ENCODE measurements at places on chromosomes 7 and 10. TPM values are rescaled to one million over a fixed set of nuclear protein-coding genes. Genes with fewer than 3 reads are reported as not detected.

DNA sequence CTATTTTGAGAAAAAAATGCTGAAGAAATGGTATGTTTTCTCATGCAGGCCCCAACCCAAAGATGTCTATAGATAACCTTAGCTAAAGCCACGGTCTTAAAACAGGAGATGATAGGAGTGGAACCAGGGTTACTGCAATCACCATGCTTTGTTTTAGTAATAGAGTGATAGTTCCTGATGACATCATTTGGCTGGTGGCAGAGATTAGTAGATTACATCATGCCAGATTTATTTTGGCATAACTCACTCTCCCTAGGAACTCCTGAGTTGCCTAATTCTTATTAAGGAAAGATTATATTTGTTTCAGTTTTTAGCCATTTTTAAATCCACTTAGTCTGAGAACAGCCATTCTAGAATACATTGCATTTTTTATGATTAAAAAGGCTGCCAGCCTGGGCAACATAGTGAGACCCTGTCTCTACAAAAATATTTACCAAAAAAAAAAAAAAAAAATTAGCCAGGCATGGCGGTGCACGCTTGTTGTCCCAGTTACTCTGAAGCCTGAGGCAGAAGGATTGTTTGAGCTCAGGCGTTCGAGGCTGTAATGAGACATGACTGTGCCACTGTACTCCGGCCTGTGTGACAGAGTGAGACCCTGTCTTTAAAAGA is 17.8 kb downstream of the ENO4 start:
- no peak for DNase-seq

DNA sequence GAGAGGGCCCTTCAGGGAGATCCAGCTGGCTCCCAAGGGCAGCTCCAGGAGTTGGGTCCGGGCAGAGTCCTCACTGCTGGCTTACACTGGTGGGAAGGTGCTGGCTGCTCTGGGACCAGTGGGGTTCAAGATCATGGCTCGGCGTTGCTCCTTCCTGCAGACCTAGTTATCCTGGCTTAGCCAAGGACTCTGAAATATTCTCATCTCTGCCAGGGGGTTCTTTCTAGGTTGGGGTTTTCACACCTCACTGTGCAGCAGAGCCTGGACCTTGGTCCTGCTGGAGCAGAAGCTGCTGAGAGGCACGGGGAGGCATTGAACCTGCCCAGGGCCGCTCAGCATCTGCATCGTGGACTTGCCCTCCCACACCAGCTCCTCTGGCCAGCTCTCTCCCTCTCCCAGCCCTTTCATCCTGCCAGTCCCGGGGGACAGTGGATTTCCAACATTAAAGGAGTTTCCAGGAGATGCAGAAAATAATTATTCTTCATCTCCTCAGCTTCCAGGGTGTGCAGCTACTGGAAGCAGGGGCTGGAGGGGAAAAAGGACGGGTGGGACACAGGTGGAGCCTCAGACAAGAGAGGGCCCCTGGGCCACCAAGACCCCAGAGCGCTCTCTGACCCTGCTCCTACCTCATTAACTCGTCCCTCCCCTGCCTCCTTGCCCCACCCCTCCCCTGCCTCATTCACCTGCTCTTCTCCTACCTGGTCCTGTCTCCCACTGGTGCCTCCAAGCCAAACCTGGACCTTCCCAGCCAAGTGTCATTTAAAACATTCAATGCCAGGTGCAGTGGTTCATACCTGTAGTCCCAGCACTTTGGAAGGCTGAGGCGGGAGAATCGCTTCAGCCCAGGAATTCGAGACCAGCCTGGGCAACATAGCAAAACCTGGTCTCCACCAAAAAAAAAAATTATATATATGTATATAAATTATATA is 42.5 kb downstream of the JAKMIP3 start:
- DNase-seq = no peak

MUC3A gene
- polyA plus RNA-seq = 0.36 TPM

DNA sequence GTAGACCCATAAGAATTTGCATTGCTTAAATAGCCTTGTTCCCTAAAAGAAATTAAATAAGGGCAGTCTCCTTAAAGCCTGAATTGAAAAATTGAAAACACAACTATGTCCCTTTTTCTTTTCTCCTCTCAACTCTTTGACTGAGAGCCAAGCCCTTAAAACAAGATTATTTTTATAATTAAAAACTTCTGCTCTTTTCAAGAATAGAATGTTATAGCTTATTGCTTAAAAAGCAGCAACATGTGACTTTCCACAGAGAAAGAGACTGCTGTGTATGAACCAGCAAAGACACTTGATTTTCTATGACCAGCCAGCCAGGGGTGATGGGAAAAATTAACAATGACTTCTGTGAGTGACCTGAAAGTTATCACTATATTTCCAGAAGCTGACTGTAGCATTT is 295.2 kb upstream of the CELF2 start:
- DNase-seq = no peak

DNA sequence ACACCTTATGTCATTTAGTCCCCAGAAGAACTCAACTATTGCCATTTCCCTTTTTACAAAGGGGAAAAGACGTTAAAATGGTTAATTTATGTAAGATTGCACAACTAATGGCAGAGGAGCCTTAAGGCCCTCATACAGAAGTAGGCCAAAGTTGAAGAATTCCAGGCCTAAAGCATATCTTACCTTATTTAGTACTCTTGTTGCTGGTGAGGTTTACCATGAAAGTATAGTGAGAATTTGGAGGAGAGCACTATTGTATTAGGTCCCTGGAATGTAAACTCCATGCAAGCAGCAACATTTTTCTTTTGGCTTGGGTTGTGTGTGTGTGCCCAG is 731 bp upstream of the CRPPA start:
- DNase-seq = no peak

DNA sequence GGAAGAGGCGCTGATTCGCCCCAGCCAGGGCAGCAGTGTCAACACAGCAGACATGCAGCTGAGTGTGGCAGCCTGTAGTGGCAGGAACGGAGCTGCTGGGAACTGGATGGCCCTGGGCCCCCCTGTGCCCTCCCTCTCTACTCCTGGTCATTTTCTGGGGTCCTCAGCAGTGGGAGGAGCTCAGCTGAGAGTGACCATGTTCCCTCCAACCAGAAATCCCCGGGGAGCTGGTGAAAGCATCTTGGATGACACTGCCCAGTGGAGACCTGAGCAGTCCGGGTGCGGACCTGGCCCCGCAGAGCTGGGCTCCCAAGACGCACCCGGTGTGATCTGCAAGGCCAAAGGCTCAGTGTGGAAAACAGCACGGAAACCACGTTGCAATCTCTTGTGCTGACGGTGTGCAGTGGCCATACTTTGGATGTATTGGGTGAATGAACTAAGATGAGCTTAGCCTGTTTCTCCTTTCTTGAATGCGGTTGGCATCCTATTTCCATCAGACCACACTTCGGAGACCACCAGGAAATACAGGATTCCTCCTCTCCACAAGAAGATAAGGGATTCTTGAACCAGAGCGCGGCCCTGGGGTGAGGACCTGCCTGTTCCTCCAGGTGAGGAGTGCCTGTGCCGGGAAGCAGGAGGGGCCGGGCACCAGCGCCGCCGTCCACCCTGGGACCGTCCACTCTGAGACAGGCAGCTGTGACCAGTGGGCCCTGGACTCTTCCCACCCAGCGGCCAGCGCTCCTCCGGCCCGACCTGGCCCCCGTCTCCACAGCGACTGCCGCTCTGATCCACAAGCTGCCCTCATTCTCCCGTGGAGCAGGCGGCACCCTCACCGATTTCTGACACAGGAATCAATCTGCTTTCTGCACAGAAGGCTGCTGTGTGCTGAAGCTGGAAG is 93.5 kb upstream of the DIP2C start:
- DNase-seq = no peak
